ENCODE measurements at places on chromosomes 6 and 20.

GRCh38 chr20:32762754-32763201, 593 bp downstream of the DNMT3B start:
- peak; percentile 24 for ATAC-seq

- no peak for ATAC-seq
Measured at GRCh38 chr6:83470001-83470400, 39.1 kb upstream of the ME1 start.

GRCh38 chr20:61328911-61329558, 77.0 kb downstream of the CDH4 start:
- no peak for ATAC-seq

DNA sequence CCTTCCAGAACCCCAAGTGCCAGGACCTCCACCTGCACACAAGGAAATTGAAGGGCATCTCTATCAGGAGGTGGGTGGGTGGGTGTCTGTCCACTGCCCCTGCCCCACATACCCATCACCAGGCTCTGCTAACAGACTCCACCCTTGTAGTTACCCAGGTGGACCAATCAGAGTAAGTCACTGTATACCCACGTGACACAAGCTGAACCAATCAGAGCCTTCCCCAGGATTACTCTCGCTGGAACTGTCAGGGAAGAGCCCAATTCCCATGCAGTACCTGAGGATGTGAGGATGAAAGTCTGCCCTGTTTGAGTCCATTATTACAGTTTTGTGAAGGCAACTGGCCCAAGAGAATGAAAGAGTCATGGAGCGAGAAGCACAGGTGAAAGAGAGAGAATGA, 4.2 kb downstream of the OCSTAMP start:
- no peak for ATAC-seq

- ATAC-seq, result no peak
Measured at GRCh38 chr6:35717449-35718374, 19.1 kb upstream of the ARMC12 start.

GRCh38 chr6:11668455-11668854, 110.1 kb downstream of the ADTRP start:
- no peak for ATAC-seq

- no peak for ATAC-seq
Measured at GRCh38 chr6:5565971-5566370, 304.7 kb downstream of the FARS2 start.

- no peak for ATAC-seq
Measured at GRCh38 chr20:54250691-54251090, 42.8 kb downstream of the PFDN4 start.

GRCh38 chr20:47795214-47795907, 10.1 kb upstream of the SULF2 start:
- ATAC-seq, result peak; percentile 73

DNA sequence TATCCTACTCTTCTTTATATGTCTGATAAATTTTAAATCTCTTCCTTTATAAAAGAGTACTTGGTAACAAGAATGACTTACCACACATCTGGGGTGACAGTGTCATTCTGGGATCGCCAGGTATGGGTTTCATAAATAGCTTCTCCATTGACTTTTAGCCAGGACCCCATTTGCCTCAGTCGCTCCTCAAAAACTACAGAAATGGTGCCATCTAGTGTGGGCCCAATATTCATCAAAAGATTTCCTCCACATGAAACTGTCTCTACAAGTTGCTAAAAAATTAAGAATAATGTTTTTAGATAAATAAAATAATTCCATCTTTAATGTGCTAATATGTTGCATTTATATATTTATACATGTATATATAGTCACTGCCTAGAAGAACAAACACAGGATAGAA, 9.7 kb downstream of the FUCA2 start:
- ATAC-seq, result no peak

DNA sequence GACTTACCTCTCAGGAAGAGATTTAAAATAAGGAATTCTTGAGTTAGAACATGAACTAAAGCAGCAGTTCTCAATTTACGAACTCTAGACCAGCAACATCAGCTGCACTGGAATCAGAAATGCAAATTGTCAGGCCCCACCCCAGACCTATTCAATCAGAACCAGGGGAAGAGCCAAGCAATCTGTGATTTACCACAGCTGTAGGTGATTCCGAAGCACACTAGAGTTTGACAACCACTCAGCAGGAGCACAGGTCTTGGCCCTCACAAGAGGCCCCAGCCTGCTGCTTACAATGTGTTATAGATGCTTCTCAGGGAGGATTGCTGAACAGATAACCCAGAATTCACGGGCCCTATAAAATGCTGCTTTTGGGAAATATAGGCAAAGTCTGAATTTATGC, 279.2 kb downstream of the PTPRK start:
- no peak for ATAC-seq

DNA sequence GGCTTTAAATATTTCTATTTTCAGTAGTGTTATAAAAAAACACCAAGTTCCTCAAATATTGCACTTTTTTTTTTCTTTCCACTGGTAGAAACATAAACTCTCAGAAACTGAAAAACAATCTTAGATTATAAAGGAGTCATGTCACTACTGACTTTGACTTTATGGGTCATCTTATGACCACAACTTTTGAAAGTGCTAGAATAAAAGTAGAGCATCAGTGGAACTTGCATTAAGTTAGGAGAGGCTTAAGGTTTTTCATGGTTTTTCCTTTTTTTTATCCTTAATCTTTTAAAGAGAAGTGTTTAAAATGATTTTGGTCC, 56.6 kb upstream of the SUPT3H start:
- ATAC-seq, result no peak

- peak; percentile 56 for ATAC-seq
Measured at GRCh38 chr6:26216886-26217713, 129.9 kb downstream of the HFE start.

DNA sequence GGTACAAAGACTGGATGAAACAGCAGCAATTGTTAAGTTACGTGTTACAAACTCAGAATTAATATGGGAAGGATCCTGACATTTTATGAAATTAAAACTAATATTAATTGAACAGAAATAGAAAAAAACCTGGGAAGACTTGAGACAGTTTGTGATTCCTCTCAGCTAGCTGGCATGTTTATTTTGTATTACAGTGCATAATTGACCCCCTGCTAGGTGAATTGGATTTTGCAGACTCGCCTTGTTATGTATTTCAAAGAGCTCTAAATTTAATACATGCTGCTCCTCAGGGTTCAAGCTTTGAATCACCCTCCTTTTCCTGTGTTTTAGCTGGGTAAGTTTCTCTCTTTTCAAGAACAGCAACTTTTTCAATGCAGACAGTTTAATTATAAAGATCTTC, 339.4 kb downstream of the PLCB1 start:
- ATAC-seq, result no peak

DNA sequence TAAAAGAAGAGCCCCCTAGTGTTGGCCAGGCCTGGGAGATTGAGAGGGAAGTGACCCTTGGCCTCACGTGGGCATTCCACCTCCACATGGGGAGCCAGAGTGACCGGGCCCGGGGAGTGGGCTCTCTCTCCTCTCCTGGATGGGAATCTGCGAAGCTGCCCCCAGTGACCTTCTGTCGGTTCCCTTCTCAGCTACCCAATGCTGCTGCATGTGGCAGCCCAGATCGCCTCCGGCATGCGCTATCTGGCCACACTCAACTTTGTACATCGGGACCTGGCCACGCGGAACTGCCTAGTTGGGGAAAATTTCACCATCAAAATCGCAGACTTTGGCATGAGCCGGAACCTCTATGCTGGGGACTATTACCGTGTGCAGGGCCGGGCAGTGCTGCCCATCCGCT, 10.1 kb upstream of the GTF2H4 start:
- ATAC-seq, result no peak

- peak; percentile 64 for ATAC-seq
Measured at GRCh38 chr6:57297505-57297904, 19.9 kb upstream of the PRIM2 start.

- peak; percentile 71 for ATAC-seq
Measured at GRCh38 chr6:154479351-154479769, 31.1 kb downstream of the CNKSR3 start.

GRCh38 chr6:139751179-139751578, 376.7 kb upstream of the CITED2 start:
- no peak for ATAC-seq

DNA sequence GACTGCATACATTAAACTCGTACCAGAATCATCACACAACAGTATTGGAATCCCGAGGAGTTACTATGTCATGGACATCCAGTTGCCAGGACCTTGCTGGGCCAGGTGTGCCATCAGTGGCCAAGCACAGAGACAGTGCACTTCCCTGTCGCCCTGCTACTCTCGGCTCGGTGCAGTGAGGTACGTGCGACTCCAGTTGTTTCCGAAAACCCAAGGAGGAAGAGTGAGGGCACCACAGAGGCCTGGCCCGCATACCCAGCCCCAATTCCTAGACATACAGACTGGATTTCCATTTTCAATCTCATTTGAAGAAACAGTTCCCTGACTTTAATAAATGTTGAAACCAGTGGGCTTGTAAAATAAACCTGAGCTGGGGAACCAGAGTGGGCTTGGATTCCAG, 62.5 kb upstream of the AFDN start:
- ATAC-seq, result no peak

Measured in SK-N-SH treated with all-trans-retinoic acid at 6 μM for 48 hours (cell line).